ENCODE measurements at places on chromosomes 1 and 21. TPM values are rescaled to one million over a fixed set of nuclear protein-coding genes. Genes with fewer than 3 reads are reported as not detected.

C4BPB gene
- 10.4 TPM for total RNA-seq

- H3K27ac ChIP-seq = peak overlapping the region; percentile 1
- no peaks in the 10 kb centered on the region for H3K36me3 ChIP-seq
- H3K4me3 ChIP-seq = no peak overlapping the region
- H3K4me1 ChIP-seq = no peaks in the 10 kb centered on the region
- DNase-seq = no peak
- H3K27me3 ChIP-seq = no peaks in the 10 kb centered on the region
These were observed 284.4 kb upstream of the C1orf105 start for GRCh38 chr1:172135978-172136610.

DNA sequence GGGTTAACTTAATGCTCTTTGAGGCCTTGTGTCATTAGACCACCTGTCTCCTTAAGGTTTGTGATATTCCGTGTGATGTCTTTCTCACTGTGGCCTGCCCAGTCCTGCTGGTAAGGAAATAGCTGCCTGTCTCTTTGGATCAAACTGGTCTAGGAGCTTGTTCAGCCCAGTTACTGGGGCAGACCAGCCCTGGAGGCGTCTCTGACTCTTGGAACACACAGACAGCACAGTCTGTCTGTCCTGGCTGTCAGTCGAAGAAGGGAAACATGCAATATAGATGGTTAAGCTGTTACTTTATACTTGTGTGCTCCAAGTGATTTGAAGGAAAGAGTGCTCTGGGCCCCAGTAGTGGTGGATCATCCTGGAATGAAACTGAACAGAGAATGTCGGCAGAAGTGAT is 20.4 kb downstream of the PBX1 start:
- no peaks in the 10 kb centered on the region for H3K27me3 ChIP-seq
- H3K4me1 ChIP-seq = peaks cover 9% of the 10 kb centered on the region
- no peak overlapping the region for H3K4me3 ChIP-seq
- H3K36me3 ChIP-seq = no peaks in the 10 kb centered on the region
- no peak overlapping the region for H3K27ac ChIP-seq
- no peak for DNase-seq

- H3K4me1 ChIP-seq = peaks cover 24% of the 10 kb centered on the region
- no peak overlapping the region for H3K4me3 ChIP-seq
- H3K27me3 ChIP-seq = no peaks in the 10 kb centered on the region
- DNase-seq = no peak
- no peaks in the 10 kb centered on the region for H3K36me3 ChIP-seq
- H3K27ac ChIP-seq = no peak overlapping the region
These were observed 100.0 kb downstream of the ETS2 start for GRCh38 chr21:38905752-38906151.

DMRTB1 gene
- not detected for total RNA-seq

DNA sequence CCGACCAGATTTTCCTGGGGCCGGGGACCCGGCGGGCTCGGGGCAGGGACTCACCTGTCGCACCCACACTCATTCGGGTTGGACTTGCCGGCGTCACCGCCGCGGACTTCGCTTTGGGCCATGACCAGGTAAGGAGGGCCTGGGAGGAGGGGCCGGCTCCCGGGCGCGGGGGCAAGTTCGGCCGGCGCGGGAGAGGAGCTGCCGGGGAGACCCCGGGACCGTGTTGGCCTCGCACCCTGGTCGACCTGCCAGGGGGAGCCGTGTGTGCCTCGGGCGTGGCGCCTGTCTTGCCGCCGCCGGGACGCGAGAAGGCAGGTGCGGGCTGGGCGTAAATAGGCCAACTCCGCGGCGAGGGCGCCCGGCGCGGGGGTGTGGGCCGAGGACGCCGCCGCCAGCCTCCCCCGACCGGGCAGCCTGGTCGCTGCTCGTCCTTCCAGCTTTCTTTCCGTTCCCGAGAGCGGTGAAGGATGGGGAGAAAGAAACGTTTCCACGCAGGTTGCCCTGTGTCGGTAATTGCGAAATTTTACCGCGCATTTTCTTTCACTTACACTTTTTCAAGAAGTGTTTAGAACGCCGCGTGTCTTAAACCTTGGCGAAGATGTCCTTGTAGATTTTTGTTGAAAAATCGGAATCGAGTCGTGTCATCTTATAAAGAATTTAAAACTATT is 558 bp downstream of the USP1 start:
- H3K36me3 ChIP-seq = peaks cover 12% of the 10 kb centered on the region
- DNase-seq = no peak
- peak overlapping the region; percentile 98 for H3K4me3 ChIP-seq
- peaks cover 39% of the 10 kb centered on the region for H3K4me1 ChIP-seq
- no peaks in the 10 kb centered on the region for H3K27me3 ChIP-seq
- peak overlapping the region; percentile 99 for H3K27ac ChIP-seq

- no peak overlapping the region for H3K4me3 ChIP-seq
- H3K4me1 ChIP-seq = peaks cover under 1% of the 10 kb centered on the region
- peaks cover 47% of the 10 kb centered on the region for H3K27me3 ChIP-seq
- H3K27ac ChIP-seq = no peak overlapping the region
- no peaks in the 10 kb centered on the region for H3K36me3 ChIP-seq
These were observed 5.8 kb downstream of the FAM43B start for GRCh38 chr1:20558191-20558590.

Measured in lower lobe of right lung (tissue), 2 donors.